Fibroblast of upper back skin (primary cell): ENCODE measurements at places on chromosomes 13 and 19.

DNA sequence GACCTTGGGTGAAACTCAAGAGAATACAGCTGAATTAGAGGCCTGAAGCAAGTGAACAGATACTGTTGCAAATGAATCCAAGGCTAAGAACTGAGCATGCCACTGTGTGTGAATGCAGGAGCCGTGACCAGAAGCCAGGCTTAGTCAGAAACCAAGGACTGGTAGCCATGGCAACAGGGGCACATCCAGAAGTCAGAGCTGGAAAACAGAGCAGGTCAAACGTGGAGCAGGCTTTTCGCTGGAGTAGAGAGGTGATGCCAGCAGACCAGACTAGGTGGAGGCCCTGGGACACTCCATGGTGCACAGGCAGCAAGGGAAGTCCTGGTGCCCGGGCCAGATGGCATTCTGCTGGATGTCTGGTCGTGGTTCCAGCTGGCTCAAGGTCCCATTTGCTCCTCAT, 564.1 kb downstream of the PCDH9 start:
- DNase-seq = peak; percentile 79

DNA sequence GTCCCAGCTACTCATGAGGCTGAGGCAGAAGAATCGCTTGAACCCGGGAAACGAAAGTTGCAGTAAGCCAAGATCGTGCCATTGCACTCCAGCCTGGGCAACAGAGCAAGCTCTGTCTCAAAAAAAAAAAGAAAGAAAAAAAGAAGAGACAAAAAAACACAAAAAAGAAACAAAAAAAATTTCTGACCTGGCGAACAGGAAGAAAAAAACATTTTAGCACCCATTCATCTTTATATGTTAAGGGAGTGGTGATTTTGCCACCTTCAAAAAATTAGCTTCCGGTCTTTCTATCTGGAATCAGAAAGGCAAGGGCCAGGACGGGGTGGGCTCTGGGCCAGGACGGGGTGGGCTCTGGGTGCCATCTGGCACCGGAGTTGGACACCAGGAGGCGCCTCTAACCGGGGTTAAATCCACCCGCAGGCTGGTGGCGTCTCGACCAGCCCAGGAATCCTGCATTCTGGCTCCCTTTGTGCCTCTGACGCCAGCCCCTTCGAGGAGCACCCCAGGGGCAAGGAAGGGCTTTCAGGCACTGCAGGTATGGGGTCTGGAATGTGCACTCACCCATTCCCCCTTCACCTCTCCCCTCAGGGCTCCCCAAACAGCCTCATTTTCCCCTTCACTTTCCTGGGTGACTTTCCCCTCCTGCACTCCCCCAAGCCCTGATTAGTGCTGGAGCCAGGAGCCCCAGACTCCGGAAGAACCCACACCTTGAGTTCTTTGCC, 10.4 kb upstream of the ZSWIM4 start:
- DNase-seq = peak; percentile 74

- no peak for DNase-seq
Observed at GRCh38 chr13:31282741-31283455, 83.1 kb downstream of the B3GLCT start.

DNA sequence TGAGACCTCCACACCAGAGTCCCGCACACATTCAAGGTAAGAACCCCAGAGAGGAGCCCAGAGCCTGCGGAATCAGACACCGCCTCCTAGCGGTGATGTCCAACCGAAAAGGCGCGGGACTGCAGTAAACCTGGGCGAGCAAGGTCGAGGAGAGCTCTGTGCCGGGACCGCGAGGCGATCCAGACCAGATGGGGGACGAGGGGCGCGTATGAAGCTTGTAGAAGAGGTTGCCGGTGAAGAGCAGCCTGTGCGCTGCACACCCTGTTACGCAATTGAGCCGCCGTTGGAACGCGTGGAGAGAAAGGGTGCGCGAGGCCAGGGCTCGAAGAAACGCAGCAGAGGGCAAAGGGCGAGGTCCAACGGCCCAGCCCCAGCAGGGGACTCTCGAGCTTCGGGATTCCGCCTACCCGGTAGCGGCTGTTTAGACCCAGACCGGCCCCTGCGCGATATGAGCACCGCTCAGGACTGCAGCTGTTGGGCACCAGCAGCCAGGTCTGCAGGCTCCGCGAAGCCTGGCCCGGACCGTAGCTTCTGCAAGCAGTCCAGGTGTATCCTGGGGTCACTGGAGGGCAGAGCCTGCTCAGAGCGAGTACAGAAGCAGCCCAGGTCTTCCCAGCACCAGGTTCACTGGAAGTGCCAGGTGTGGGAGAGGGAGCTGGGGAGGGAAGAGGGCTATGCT, 65.9 kb upstream of the ZNF599 start:
- peak; percentile 0 for DNase-seq

- DNase-seq = peak; percentile 50
Observed at GRCh38 chr19:51712461-51713081, 11.2 kb downstream of the HAS1 start.

DNA sequence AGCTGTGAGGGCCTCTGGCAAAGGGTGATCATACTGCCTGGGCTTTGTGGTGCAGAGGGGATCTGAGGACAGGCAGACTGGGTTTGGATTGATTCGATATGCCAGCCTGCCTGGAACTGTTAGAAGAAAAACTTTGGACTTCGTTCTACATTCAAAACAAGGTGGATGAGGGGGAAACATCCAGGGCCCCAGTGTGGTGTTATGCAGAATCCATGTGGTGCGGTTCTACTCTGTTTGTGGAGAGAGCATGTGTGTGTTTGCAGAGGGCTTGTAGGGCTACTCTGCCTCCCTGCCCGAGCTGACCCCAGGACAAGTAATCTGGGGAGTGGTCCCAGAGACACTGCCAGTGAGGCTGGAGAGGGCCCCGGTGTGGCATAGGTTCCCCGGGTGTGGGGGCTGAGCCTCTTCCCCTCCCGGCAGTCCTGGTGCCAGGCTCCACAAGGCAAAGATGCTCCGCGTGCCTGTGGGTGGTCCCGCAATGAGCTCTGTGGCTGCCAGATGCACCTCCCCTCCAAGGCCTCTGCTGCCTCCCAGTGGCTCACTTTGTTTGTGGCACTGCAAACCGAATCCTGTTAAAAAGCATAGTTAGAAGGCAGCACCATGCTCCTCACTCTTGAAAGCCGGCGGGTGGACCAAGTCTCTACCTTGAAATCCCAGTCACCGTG, 22.3 kb upstream of the TFDP1 start:
- DNase-seq = peak; percentile 81

- no peak for DNase-seq
Observed at GRCh38 chr13:98945863-98946605, 31.8 kb downstream of the DOCK9 start.

GRCh38 chr13:109745702-109746101, 40.7 kb downstream of the IRS2 start:
- no peak for DNase-seq

GRCh38 chr19:35963514-35963913, 27.3 kb downstream of the LRFN3 start:
- DNase-seq = peak; percentile 57

DNA sequence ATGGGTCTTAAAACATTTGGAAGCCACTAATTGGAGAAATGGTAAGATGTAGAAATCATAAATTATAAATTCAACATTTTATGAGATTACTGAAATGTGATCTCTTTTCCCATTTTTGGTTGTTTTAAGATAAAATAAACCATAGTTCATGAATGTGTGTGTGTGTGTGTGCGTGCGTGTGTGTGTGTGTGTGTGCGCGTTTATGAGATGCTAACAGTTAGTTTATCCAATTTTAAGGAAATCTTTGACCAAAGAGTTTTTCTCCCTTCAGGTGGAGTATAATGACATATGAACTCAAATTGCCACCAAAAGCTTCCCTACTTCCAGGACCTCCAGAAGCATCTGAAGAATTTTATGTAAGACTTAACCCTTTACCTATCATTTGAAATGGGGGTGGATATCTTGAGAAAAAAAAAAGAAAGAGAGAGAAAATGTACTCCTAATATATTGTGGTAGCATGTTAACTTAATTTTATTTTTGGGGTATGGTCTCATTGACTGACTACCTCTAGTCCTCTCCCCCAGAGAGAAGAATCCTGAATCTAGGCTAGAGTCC, 98.1 kb upstream of the AKAP11 start:
- DNase-seq = no peak

GRCh38 chr19:46386151-46386550, 27.2 kb downstream of the CCDC8 start:
- DNase-seq = no peak

GRCh38 chr13:77230560-77230959, 96.3 kb downstream of the MYCBP2 start:
- no peak for DNase-seq

DNA sequence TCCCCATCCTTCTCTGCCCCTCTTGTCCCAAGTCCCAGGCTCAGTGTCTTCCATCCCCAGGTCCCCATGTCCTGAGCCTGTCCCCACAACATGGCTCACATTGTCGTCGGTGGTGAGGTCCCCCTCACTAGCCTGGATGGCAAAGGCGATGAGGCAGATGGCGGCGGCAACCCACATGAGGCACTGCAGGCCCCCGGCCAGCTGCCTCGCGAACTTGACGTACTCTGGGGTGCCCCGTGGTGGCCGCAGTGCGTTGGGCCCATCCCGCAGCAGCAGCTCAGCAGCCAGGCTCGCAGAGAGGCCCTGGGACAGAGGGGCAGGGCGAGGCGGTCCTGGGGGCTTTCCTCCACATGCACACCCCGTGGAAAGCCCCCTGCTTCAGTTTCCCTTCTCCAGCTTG, 1.1 kb downstream of the ATP4A start:
- DNase-seq = no peak

GRCh38 chr13:92461831-92462230, 764.8 kb upstream of the GPC6 start:
- no peak for DNase-seq

DNA sequence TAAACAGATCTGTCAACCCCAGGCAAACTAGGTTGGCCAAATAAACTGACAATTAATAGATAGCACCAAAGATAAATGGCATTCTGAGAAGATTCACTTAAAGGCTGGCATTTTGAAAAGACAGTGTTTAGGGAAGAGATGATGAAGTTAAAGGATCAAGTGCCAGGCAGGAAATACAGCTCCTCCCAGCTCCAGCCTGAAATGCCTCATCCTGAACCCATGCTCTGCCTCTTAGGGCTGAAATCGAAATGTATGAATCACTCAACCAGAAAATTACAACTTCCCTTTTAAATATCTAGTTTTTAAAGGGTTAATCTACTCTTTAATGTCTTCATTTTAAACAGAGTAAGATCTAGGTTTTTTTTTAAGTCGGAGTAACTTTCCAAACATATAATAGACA, 171.2 kb upstream of the UBL3 start:
- no peak for DNase-seq

DNA sequence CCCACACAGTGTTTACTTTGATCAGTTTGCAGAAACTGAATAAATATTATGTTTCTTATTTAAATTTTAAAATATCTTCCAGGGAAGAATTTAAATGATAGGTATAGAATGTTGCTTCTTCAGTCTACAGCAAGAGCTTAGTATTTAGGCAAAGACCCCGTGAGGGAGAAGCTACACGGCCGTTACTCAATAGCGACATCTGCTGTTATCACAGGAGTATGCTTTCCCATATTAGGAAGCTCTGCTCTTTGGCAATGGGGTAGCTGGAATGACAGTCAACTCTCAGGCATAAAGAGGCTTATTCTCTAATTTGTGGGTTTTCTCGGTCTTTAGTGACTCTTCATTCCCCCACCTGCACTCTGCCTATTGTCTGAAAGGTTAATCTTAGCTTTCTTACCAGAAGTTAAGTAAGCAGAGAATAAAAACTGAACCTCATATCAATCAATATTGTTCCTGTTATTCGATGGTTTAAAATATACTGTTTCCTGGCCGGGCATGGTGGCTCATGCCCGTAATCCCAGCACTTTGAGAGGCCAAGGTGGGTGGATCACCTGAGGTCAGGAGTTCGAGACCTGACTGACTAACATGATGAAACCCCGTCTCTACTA, 13.2 kb upstream of the LHFPL6 start:
- DNase-seq = peak; percentile 73

DNA sequence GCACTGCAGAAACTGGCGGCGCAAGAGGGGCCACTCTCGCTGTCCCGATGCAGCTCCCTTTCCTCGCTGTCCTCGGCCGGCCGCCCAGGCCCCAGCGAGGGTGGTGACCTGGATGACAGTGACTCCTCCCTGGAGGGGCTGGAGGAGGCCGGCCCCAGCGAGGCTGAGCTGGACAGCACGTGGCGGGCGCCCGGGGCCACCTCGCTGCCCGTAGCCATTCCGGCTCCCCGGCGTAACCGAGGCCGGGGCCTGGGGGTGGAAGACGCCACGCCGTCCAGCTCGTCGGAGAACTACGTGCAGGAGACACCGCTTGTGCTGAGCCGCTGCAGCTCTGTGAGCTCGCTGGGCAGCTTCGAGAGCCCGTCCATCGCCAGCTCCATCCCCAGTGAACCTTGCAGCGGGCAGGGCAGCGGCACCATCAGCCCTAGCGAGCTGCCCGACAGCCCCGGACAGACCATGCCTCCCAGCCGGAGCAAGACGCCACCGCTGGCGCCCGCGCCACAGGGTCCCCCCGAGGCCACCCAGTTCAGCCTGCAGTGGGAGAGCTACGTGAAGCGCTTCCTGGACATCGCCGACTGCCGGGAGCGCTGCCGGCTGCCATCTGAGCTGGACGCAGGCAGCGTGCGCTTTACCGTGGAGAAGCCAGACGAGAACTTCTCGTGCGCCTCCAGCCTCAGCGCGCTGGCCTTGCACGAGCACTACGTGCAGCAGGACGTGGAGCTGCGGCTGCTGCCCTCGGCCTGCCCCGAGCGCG, 12.4 kb downstream of the C19orf25 start:
- DNase-seq = no peak

GRCh38 chr19:33400856-33401682, 27.6 kb downstream of the CEBPG start:
- DNase-seq = no peak

DNA sequence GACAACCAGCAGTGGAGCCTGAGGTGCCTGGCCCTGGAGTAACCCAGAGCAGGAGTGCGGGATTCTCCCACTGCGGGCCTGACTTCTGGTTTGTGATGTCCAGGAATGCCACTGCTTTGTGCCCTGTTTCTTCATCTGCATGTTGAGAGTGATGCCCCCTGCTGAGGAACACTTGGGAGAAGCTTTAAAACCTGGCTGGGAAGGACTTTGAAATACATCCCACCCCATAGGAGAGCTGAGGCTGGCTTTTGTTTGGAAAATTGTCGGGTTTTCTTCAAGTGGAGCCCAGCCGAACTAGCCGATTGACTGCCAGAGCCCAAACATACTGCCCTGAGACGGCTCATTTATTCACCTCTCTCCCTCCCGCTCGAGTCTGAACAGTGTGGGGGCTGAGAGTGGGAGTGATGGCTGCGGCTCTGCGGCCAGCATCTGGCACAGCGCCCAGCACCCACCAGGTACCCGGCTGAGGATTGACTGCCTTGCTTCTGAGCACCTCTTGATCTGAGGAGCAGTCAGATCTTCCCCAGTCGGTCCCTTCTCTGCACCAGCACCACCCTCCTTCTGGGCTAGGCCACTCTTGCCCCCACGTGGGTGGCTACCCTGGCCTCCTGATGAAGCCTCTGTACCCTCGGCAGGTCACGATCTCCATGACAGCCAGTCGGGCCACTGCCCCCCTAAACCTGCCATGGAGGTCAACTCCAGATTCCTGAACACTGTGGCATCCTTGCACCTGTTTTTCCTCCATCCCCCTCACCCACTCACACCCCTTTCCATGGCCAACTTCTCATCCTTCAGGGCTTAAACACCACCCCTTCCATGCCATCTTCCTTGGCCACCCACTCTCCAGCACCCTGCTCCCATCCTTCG, 148.9 kb downstream of the SIPA1L3 start:
- no peak for DNase-seq
